Sigmoid colon (tissue), 7 donors: ENCODE measurements at places on chromosomes 12 and 14.

DNA sequence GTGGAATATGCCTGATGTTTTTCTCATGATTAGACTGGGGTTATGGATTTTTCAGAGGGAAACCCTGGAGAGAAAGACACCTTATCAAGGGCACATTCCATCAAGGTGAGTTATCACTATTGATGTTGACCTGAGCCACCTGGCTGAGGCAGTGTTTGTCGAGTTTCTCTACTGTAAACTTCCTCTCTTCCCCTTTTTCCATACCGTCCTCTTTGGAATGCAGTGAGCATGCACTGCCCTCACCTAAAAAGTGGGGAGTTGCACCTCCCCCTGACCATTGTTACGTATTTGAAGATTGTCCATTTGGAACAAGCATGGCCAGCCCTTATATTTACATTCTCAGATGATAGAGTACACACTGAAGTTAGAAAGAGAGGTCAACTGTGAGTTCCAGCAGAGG, 53.9 kb upstream of the PWP1 start:
- no peak for DNase-seq

DNA sequence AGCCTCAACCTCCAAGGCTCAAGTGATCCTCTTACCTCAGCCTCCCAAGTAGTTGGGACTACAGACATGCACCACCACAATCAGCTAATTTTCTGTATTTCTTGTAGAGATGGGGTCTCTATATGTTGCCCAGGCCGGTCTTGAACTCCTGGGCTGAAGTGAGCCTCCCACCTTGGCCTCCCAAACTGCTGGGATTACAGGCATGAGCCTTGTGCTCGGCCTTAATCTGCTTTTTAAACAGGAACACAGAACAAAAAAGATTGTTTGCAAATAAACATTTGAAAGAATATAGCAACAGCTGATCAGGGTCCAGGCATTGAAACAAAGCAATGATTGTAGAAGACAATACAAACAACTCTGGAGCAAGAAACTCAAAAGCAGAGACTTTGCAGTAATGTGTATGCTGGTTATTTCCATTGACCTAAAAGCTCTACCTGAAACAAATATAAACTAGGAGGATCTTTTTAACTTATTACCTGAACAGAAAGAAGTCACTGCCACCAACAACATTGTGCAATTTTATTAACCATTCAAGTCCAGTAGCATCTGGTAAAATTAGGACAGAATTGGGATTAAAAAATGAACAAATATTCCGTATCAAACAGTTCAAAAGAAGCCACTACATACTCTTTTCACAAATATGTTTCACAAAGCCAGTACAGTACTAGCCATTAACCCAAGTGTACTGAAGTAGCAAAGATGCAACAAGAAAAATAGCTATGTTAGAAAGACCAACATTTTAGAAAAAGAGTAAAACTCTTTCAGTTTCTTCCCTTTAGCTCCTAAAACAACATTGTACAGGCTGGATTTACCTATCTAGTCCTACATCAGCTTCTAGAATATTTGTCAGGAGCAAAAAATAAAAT, 14.2 kb downstream of the AMN1 start:
- no peak for DNase-seq

GRCh38 chr12:47067771-47068431, 11.5 kb upstream of the PCED1B start:
- no peak for DNase-seq

- DNase-seq = no peak
Measured at GRCh38 chr14:38336298-38336697, 80.4 kb upstream of the CLEC14A start.

DNA sequence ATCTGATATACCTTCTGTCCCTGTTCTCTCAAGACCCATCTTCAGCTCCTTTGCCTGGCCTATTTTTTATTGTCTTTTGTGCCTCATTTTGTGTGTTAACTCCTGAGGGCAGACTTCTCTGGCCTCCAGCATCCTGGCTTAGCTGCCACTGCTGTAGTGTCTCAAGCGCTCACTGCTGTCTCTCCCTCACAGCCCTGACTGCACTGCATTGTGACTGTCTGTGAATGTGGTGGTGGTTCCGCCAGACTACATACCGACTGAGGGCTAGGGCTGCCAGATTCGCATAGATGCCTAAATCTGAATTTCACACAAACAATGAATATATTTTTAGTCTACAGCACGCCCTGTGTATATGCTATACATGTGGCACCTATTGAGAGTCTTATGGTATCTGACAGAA, 1088.9 kb upstream of the TMEM132C start:
- DNase-seq = no peak

DNA sequence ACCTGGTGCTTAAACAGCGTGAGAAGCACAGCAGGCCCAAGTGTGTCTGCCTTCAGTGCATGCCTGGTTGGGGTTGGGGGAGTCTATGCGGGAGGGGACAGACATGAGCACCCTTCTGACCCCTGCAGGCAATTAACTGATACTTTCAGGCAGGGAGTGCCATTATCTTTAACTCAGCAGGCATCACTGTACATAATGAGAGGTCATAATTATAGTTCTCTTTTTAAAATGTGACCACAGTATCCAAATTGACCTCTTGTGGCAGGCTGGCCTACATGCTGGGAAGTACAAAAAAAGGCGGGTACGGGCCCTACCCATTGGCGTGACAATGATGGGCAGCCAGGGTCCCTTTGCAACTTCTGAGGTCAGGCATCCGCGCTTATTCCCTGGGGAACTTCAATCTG, 209.1 kb downstream of the FOXN3 start:
- DNase-seq = no peak

DNA sequence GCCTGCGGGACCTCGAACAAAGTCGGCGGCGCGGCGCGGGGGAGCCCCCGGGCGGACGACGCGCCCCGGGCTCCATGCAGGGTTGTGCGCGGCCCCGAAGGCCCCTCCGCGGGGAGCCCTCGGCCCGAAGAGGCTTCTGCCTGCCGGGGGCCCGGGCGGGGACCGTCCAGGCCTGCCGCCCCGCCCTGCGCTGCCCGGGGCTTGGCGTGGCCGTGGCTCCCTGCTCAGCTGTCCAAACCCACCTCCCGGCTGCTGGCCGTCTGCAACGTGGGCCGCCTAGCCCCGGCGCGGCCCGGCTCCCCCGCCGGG, 670 bp downstream of the DYRK2 start:
- no peak for DNase-seq

- no peak for DNase-seq
Measured at GRCh38 chr12:71010143-71010479, 89.6 kb upstream of the PTPRR start.

- no peak for DNase-seq
Measured at GRCh38 chr14:23228812-23229211, 8.9 kb upstream of the RNF212B start.

GRCh38 chr12:1559676-1560091, 34.7 kb downstream of the FBXL14 start:
- DNase-seq = no peak

GRCh38 chr12:1619159-1619558, 9.9 kb upstream of the WNT5B start:
- DNase-seq = no peak

DNA sequence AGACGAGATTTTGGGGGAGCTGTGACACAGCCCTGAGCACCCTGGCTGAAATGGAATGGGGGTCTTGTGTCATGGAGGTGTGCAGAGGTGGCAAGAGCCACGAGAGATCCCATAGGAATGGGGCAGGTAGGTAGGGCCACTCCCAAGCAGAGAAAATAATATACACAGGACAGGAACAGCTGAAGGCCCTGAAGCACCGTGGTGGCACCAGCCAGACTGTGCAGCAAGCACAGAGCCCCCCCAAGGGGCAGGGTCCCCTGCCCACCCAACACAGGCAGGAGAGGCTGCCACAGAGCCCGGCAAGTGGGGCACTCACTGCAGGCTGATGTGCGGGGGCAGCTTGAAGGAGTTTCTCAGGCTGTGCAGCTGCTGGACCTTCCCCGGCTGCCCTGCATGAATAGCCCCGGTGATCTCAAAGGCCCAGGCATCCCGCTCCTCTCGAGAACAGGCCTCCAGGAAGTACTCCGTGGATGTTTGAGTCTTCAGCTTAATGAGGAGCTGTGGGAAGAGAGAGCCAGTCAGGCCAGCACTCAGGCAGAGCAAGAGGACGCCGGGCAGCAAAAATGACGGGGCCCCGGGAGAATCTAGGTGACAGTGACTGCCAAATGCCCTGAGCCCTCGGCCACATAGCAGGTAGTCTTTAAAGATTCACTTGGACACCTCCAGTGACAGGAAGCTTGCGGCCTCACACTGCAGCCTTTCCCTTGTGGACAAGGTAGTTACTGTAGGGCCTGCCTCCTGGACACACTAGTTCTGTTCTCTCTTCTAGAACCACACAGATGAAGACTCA, 16.7 kb downstream of the PLEK2 start:
- no peak for DNase-seq

GRCh38 chr14:76591266-76591665, 170.0 kb upstream of the VASH1 start:
- DNase-seq = peak; percentile 76

DNA sequence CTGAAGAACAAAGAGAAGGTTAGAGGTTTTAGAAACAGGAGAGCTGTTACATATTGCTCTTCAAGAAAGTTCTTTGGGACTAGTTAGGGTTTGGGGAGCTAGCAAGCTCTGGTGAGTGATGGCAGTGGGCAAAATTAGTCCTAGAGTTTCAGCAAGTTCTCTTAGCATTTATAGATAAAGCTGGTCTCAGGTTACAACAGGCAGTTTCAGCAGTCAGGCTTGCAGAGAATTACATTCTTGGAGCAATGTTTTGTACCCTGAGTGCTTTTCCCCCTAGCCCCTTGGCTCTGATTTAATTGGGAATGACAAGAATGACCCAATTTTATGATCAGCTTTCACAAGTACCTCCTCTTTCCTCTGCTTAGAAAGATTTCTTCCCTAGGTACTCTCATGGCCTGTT, 21.4 kb upstream of the EID3 start:
- DNase-seq = no peak

- no peak for DNase-seq
Measured at GRCh38 chr14:88802596-88802995, 9.8 kb upstream of the EML5 start.

- DNase-seq = no peak
Measured at GRCh38 chr14:27006570-27006969, 408.7 kb upstream of the NOVA1 start.

GRCh38 chr12:55696141-55696540, 11.6 kb downstream of the ITGA7 start:
- DNase-seq = peak; percentile 53

GRCh38 chr12:108310489-108310888, 28.6 kb downstream of the CMKLR1 start:
- no peak for DNase-seq

DNA sequence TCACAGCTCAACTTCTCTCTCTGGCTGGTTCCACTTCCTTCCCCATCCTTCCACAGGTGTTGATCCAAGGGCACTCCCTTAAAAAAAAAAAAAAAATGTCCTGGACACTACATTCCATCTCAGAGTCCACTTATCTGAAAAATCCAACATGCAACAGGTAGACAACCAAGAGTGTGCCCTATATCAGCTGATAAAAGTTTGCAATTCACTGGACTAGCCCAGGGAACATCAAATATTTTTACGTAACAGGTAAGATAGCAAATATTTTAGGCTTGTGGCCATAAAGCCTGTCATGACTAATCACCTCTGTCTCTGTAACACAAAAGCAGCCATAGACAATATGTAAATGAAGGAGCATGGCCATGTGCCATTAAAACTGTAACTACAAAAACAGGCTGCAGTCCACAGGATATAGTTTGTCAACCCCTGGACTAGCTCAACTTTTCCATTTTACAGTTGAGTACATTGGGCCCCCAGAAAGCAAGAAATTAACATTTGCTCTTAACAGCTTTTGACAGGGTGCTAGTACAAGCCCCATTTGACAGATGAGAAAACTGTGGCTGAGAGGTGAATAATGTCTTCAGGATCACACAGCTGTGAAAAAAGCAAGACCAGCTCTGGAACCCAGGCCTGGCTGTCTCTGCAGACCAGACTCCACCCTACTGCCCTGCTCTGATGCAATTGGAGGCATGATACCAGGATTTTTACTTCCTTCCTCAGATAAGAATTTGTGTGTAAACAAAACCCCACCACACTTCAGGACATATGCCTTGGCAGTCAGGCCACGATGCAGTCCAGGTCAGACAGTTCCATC, 68.9 kb downstream of the CMKLR1 start:
- no peak for DNase-seq

GRCh38 chr12:129672110-129672509, 231.7 kb downstream of the TMEM132D start:
- no peak for DNase-seq

- DNase-seq = no peak
Measured at GRCh38 chr14:51844081-51844881, 16.1 kb upstream of the GNG2 start.

DNA sequence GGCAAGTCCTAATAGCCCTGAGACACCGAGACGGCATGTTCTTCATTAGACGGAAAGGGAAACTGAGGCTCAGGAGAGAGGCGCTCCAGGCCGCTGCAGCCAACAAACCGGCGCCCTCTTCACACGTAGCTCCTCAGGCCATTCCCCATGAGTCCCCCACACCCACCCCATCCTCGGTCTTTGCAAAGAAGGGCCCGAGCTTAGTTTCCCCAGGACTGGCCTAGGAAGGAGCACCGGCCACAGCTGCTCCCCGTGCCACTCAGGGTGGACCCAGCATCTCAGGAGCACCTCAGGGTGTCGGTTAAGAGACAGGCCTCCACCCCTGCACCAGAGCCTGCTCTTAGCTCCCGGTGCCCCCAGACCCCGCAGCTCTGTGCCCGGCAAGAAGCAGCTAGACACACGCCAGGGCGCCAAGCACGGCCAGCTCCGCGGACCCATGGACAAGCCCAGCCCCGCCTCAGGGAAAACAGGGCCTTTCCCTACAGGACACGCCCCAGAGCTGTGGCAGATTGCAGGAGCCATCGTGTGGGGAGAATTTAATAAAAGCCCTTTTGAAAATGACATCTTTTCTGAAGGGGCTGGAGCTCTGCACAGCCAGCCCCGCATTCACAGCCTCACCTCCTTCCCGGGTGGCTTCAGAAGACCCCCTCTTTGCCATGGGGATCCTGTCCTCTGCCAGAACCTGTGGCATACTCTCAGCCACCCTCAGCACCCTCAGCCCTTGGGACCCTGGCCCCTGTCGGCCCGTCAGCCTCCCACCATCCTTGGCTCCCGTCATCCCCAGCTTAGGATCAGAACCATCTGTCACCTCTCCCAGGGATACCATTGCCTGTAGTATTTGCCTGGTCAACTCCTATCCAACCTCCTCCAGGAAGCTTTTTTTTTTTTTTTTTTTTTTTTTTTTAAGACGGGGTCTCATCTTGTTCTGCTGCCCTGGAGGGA, 59.7 kb downstream of the LGMN start:
- peak; percentile 67 for DNase-seq

- no peak for DNase-seq
Measured at GRCh38 chr14:27845241-27845850, 921.2 kb upstream of the FOXG1 start.

- DNase-seq = peak; percentile 73
Measured at GRCh38 chr12:113232840-113233585, 11.7 kb downstream of the TPCN1 start.

GRCh38 chr12:25074113-25074512, 120.8 kb downstream of the DNAI7 start:
- DNase-seq = no peak
